ENCODE measurements at places on chromosomes 16 and 17.

DNA sequence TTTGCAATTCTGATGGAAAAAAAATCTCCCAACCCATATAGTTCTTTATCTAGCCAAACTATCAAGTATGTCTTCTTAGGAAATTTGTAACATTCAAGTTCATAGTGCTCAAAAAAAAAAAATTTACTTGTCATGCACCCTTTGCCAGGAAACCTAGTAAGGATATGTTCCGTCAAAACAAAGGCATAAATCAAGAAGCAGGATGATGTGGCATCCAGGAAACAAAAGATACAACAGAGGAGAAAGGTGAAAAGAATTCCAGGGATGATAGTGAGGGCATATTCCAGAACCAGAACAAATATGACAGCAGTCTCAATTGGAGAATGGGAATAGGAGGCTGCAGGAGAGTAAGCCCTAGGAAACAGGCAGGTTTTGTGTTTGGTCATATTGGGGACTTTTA lies 104.6 kb downstream of the SPAG9 start:
- DNase-seq: no peak

GRCh38 chr17:12547831-12548230 lies 117.9 kb upstream of the MYOCD start:
- no peak for DNase-seq

DNA sequence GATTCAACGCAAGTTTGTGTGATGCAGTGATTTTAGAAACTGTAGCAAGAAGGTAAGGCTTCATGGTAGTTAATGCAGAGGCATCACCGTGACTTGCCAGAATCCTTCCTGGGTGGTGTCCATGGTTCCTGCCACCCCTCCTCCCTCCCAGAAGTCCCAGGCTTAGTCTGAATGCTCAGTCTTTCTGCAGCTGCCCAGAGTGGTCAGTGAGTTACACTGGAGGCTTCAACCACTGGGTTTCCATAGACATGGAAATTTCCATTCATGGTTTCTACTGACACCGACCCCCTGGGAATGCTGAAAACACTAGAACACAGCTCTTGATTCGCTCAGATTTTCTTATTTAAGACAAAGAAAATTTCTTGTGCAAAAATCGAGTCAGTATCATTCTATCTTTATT lies 159.4 kb upstream of the HSBP1 start:
- no peak for DNase-seq

GRCh38 chr17:16033729-16034349 lies 34.2 kb downstream of the TTC19 start:
- DNase-seq: no peak

DNA sequence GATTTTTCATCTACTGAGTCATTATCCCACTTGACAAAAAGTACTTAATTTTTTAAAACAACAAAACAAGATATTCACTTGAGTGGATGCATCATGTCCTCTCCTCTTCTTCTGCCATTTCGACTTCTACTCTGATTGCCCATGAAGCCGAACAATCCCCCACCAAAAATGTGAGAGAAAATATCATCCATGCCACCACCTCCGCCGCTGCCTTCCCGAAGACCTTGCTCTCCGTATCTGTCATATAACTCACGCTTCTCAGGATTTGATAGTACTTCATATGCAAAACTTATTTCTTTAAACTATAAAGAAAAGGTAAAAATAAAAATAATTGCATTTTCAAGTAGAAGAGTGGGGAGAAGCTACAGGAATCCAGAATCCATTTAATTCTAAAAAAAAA lies 2.2 kb downstream of the DNAJA2 start:
- DNase-seq: no peak

Measured in mesenchymal stem cell (in vitro differentiated cells and primary cell).